ENCODE measurements at places on chromosomes 12 and 14.

DNA sequence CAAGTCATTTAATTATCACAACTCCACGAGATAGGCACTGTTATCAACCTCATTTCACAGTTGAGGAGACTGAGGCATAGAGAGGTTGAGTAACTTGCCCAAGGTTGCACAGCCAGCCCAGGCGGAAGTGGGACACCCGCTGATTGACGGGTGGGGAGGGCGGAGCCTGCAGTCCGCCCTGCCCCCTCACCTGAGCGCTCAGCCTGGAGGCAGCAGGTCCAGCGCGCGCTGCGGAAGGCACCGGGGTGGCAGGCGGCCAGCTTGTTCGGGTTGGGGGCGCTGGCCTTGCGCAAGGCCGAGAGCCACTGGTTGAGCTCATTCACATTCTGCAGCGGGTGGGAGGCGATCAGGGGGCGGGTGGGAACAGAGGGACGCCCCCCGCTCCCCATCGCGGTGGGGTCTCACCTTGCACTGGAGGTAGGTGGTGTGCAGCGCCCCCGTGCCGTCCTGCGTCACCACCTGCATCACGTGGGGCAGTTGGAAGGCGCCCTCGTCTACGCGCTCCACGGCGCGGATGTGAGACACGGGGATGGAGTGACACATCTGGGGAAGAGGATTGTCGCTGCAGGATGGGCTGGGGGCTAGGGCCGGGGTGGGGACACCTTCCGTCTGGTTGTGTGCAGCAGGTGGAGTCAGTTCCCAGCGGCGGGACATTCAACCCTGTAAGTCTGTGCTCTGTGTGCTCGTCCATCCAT, 31.7 kb downstream of the RASAL1 start:
- DNase-seq, result peak; percentile 95

- no peak for DNase-seq
Measured at GRCh38 chr14:104289507-104289906, 151.1 kb downstream of the KIF26A start.

DNA sequence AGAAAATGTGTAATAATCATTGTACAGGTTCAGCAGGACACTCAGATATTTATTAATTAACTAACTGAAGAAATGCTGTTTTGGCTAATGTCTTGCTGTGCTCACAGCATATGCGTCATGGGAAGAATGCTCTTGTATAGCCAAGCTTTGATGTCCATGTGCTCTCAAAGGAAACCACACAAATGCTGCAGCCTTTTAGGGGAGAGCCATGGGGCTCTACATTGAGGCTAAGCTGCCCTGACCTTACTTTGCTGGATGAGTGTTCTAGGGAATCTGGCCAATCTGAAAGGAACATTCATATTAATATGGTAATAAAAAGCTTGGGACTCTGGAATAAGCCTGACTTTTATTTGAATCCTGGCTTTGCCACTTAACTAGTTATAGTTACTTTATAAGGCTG, 9.5 kb upstream of the CRADD start:
- no peak for DNase-seq

- DNase-seq, result no peak
Measured at GRCh38 chr12:117629454-117629853, 268.0 kb upstream of the NOS1 start.

- DNase-seq, result peak; percentile 6
Measured at GRCh38 chr12:58529897-58530741, 390.2 kb downstream of the LRIG3 start.

DNA sequence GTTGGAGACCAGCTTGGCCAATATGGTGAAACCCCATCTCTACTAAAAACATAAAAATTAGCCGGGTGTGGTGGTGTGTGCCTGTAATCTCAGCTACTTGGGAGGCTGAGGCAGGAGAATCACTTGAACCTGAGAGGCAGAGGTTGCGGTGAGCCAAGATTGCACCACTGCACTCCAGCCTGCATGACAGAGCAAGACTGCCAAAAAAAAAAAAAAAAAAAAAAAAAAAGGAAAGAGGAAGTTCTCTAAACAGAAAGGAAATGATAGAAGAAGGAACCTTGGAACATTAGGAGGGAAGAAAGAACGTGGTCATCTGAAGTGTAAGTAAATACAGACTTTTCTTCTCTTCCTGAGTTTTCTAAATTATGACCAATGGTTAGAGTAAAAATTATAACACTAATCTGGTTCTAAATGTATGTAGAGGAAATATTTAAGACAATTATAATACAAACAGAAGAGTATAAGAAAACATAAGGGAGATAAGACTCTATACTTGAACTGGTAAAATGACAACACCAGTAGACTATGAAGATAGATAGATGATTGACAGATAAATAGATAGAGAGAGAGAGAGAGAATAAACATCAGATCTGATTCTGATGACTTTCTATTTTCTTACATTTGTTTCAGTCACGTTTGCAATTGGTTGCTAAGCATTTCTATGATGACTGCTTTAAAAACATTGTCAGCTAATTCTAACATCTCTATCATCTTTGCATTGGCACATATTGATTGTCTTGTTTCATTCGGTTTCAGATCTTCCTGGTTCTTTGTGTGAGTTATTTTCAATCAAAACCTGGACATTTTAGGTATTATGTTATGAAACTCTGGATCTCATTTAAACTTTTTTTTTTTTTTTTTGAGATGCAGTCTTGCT, 12.9 kb upstream of the CORO1C start:
- DNase-seq, result no peak

- DNase-seq, result no peak
Measured at GRCh38 chr12:119012179-119012578, 30.8 kb downstream of the SRRM4 start.

DNA sequence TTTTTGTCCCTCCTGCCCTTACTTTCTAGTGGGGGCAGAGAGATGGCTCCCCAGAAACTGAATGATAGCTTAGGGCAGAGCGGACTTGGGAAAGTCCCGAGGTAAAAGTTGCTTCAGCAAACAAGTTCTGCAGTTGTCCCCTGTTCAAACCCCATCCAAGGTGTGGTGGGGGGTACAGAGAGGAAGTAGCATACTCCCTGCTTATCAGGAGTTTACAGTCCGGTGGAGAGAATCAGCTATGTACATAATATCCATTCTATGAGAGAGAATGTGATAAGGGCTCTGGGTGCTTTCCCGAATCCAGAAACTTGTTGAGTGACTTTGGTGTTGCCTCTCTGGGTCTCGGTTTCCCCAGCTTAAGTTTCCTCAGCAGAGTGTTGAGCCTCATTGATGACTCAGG, 40.4 kb upstream of the VRK1 start:
- DNase-seq, result no peak

DNA sequence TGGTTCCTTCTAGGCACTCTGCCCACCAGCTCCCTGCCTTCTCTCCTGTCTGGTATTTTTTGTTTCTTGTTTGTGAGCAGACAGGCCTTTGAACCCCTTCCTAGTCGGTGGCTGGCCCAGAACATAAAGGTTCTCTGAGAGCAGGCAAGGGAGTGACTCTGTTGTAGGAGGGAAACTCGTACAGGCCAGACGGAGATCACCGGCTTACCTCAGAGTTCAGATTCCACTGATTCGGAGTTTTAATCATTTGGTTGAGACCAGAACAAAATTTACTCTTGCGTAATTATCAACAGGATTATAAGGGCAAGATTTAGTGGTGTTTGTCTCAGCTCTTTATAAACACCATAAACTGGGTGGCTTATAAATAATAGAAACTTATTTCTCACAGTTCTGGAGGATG, 128.3 kb downstream of the PLXNC1 start:
- no peak for DNase-seq

DNA sequence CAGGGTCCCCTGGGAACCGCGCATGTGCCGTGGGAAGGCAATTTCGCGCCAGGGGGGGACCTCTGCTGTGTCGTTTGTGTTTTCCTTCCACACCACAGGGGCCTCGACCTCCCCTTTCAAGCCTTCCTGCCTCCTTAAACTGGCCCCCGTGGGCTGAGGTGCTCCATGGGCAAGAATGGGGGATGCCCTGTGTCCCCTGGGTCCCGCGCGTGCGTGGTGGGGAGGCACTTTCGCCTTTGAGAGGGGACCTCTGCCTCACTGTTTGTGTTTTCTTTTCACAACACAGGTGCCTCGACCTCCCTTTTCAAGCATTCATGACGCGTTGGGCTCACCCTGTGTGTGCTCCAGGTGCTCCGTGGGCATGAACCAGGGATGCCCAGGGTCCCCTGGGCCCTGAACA, 348.8 kb downstream of the ALG10 start:
- DNase-seq, result no peak

- peak; percentile 72 for DNase-seq
Measured at GRCh38 chr12:121858662-121859572, at the start of gene HPD. TSS of gene HPD (minus strand) at chr12:121858859. CDS start at chr12:121858823, 36 bp downstream.

DNA sequence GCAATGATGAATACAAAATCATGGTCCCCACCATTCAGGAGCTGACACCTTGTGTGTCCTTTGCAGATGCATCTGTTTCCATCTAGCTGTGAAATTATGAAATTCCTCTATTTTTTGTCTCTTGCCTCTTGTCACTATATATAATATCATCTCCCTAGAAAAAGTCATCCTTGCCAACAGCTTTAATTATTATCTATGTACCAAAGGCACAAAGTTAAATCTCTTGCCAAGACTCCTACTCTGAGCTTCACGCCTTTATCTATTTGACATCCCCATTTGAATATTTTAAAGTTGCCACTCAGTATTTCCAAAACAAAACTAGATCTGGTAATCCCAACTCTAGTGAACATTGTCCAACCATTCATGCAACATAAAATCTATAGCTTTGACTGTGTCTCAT, 32.0 kb upstream of the PRB2 start:
- DNase-seq, result no peak

Data from iPS-NIHi11 (cell line).